Activated T-helper 1 cell treated with anti-CD3 and anti-CD28 coated beads, Interleukin-2, amount 50 U/mL, for 16 hours (primary cell): ENCODE measurements at places on chromosomes 1 and 21.

- no peak for DNase-seq
These were observed 39.6 kb downstream of the ARHGEF11 start for GRCh38 chr1:157005965-157006364.

DNA sequence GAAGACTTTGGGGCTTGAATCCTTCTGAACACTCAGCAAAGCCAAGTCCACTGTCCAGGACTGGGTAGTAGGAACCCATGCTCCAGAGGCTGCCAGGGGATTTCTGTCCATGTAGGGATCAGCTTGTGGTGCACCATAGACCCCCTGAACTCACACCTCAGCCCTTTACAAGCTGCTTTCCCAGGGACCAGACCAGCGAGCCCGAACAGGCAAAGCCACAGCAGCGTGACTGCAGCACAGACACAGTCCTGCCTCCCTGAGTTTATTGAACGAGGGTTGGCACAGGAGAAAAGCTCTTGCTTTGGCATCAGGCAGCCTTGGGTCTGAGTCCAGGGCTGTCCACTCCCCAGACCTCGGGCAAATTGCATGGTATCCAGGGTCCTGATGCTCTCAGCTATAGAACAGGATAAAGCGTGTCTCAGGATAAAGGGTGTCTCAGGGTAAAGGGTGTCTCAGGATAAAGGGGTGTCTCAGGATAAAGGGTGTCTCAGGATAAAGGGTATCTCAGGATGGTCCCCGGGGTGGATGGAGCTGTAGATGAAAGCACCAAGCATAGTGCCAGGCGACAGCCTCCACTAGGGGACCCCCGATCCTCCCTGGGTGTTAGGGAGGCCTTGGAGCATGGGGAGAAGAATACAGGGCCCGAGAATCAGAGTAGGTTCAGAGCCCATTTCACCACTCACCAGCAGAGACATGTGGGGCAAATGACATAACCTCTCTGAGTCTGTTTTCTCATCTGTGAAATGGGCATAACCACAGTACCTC, 648.8 kb downstream of the NPHP4 start:
- DNase-seq, result no peak

- DNase-seq, result no peak
These were observed 37.0 kb downstream of the TNFRSF8 start for GRCh38 chr1:12100071-12100470.

GRCh38 chr1:234848972-234849649, 239.1 kb upstream of the IRF2BP2 start:
- no peak for DNase-seq

DNA sequence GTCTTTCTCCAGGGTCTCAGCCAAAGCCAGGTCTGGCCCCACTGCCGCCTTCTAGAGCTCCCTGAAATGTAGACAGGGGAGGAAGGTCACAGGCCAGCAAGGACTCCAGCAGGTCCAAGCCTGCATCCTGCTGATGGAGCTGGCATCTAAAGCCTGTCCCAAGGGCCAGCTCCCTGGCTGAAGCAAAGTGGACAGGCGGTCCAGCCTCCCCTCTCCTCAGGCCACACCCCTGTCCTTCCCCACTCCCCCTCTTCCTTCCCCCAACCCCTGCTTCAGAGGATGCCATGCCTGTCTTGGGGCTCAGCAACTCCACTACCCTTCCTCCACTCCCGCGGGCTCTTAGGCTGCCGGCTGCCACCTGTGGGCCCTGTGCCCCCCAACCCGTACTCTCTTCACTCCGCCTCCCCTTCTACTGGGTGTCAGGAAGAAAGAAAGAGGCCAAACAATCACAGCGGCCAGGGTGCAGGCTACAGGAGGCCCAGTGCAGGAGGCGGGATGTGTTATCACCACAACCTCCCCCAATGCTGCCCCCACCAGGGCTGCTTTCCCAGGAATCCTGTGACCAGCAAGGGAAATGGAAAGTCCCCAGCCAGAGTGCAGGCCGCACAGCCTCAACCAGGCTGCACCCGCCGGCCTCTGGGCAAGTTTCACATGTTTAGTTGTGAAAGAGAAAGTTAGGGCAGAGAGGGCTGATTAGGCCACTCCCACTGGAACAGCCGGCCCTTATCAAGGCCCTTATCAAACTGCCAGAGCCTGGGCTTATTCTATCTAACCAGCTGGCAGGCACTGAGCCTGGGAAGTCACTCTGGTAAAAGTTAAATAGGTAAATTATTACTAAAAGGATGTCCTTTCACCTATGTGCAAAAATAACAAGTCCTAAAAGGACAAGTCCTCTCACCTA, 34.1 kb downstream of the ACOT7 start:
- DNase-seq, result no peak

- no peak for DNase-seq
These were observed 6.4 kb downstream of the UTP11 start for GRCh38 chr1:38018864-38019343.

GRCh38 chr1:107739651-107740050, 225.3 kb downstream of the VAV3 start:
- no peak for DNase-seq

GRCh38 chr1:113871597-113872113, at the start of gene PTPN22:
Gene PTPN22, minus strand, starts transcription at chr1:113871712.
- DNase-seq, result peak; percentile 67

GRCh38 chr1:29218223-29218622, 12.5 kb downstream of the MECR start:
- DNase-seq, result no peak

DNA sequence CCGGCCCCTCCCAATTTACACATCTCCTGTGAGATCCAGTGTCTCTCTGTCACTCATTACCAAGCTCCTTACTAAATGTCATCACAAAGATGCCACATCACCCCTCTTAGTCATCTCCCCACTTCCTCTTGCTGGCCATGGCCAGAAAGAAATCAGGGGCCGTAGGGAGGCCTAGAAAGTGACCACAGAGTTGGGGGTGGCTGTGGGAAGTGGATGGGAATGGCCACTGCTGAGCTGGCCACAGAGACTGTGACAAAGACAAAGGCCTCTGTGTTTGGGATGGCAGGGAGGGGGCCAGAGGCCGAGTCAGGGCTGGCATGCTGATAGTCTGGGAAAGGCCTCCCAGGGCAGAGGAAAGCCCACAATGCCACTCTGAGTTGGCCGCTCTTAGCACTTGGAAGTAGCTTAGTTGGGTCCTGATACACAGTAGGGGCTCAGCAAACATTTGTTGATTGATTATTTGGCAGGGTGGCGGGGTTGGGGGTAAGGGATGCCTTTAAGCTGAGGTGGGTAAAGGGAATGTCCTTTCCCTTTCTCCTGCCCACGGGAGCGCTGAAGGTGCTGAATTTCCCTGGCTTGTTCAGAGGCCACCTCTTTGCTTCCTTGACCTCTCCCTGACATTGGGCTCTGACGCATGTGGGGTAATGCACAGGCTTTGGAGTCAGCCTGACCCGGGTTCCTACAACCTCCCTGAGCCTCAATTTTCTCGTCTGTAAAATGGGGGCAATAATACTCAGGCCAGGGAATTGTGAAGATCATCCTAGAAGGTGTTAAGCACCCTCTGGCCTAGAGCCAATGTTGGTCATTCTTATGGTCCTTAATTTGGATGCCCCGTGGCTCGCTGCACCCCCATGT, 13.2 kb downstream of the NAV1 start:
- DNase-seq, result no peak

GRCh38 chr1:155897746-155898145, 13.4 kb downstream of the RIT1 start:
- DNase-seq, result no peak

GRCh38 chr1:113677250-113678158, 81.8 kb downstream of the PHTF1 start:
- DNase-seq, result no peak

DNA sequence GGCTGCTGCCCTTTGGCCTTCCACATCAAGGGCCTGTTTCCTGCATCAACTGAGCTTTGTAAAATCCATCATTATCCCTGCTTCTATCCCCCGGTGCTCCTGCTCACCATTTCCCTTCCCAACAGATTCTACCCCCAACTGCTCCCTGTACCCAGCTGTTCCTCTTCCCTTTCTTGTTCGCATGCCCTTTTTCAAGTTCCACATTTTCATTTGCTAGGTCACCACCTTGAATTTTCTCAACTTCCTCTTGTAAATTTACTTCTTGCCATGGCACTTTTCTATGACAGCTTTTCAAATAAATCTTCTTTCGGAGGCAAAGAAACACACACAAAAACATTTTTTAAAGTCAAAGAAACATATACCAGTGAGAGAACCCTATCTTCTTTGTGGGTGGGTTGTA, 330.5 kb upstream of the ADGRL2 start:
- no peak for DNase-seq

DNA sequence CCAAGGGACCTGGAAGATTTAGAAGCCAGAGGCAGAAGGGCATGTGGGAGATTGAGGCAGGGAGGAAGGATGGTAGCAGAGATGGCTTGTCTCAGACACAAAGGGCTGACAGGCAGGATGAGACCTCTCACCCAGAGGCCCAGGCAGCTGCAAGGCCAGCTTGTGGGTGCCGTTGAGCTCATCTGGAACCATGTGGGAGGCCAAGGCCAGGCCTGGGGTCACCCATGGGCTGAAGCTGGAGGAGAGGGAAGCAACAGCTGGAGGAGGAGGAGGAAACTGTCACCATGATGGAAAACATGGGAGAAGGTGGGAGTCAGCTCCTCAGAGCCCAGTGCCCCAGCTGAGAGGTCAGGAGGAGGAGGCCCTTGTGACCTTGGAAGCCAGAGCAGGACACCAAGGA, 6.4 kb downstream of the CRABP2 start:
- no peak for DNase-seq
